ENCODE measurements at places on chromosomes 7 and 10. TPM values are rescaled to one million over a fixed set of nuclear protein-coding genes. Genes with fewer than 3 reads are reported as not detected.

FAM24B gene
- 5.4 TPM for total RNA-seq

FAM25A gene
- total RNA-seq: not detected

PPP1R3C gene
- total RNA-seq: 10.9 TPM

DNA sequence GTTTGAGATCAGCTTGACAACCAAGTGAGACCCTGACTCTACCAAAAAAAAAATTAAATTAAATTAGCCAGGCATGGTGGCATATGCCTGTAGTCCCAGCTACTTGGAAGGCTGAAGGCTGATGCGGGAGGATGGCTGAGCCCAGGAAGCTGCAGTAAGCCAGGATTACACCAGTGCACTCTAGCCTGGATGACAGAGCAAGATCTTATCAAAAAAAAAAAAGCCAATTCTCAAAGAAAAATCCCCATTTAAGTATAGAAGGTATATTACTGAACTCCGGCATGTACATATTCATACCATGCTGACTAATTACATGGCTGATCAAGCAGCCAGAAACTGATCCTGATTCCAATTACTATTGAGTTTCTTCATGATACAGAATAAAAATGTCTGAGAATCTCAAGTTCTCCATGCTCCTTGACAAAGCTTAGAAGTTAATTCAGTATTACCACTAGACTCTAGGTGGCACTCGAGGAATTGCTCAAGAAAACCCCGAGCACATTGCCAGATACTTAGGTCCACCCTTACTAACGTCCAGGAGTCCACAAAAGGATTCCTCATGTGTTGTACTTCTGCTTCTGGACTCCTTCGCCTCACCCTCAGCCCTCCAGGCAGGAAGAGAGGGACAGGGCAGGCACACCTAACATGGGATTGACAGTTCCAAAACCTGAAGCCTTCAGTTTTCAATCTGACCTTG is 148.9 kb downstream of the PARD3 start:
- DNase-seq: no peak

DNA sequence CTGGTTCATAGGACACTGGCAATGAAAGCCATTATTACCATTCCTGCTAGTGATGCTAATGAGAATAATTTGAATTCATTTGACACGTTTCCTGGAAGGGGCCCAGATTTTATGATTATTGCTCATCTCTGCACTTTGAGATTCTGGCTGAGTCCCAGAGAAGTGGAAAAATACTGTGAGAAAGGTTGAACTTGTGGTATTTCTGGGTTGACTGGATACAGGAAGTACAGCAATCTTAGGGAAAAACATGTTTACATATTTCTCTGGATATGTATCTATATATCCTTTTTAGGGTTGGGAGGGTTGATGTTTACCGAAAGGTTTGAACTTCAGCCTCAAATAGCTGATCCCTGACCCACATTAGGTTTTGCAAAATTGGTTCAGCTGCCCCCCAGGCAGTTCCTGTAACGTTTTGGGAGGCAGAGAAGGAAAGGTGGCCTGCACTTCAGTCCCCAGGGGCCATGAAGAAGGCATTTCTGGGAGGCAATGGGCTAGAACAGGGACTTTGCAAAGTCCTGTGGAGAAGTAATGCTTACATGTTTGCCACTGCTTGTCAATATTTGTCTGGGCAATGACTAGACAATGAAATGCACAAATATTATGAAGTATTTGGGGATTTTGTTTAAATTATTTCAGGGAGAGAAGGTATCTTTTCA is 253.7 kb upstream of the PITRM1 start:
- DNase-seq: no peak

DNA sequence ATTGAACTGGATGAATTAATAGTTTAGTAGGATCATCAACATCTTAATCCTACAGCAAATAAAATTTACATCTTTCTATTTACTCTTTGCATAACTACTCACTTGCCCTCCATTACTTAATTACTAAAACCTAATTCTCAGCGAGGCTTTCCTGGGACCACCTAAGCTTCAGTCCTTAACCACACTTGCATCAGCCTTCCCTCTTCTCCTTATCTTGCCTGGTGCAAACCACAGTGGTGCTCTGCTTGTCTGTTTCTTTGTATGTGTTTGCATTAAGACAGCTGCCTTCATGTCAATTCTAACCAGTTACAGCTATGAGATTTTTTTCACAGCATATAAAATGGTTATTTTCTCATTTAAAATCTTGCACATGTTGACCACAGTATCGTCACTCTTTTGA is 72.6 kb upstream of the ZNF92 start:
- no peak for DNase-seq

DNA sequence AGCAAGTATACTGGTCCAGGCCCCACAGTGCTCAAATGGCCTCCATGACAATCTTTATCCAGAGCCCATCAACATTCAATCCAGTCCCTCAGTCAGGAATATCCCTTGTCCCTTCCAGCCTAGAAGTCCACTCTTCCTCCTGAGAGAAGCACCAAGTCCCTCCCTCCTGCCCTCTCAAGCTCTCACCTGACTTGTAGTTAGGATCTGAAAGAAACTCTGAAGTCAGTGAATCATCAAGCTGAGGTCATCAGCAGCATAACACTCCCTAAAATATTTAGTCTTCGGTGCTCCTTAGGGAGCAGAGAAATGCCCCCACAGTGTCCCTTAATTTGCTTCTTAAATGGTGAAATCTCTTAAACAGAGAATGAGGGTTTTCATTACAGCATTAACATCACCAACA is 31.0 kb downstream of the GRM8 start:
- no peak for DNase-seq

DNA sequence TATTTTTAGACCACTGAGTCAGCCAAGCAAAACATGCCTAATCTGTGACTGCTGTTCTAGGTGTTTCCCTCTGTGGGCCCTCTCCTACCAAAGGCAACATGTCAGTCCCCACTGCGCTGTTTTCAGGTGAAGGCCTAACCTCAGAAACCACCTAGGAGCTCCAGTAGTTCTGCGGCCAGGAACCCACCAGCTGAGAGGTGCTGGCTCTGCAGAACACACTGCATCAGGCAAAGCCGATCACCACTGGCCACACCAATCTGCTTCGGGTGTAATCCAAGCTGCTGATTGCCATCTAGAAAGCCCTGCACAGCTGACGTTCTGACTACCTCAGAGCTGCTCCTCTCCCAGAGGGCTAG is 14.9 kb downstream of the CAMK2G start:
- DNase-seq: no peak

DNA sequence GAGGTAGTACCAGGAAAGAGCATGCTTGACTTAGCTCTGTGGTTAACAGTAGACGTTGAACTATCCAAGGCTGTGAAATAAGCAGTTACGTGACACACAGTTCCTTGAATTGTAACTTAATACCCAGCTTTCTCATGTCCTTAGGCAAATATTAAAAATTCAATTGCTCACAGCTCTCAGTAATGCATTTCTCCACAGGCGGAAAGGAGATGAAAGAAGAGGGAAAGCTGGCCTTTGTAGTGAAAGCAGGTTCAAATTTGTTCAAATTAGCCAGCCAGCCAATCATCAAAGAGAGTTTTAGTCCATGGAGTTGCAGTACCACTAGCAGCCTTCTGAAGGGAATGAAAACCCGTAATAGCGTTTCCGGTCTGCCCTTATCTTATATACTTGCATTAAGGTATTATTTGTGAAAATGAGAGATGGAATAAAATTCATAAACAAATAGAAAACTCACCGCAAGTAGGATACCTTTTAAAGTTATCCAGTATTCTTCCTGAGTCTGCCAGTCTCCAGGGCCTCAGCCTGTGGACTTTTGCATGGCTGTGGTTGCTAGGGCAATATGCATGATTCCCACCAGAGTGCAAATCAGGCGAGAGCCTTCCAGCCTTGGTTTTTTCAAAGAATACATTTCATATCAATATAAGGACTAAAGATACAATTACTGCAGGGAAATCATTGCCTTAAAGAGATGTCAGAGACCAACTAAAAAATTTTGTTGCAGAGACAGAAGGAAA is 795.5 kb downstream of the TNS3 start:
- DNase-seq: no peak

- DNase-seq: no peak
Measured at GRCh38 chr7:112101201-112101846, 104.9 kb downstream of the DOCK4 start.

DNA sequence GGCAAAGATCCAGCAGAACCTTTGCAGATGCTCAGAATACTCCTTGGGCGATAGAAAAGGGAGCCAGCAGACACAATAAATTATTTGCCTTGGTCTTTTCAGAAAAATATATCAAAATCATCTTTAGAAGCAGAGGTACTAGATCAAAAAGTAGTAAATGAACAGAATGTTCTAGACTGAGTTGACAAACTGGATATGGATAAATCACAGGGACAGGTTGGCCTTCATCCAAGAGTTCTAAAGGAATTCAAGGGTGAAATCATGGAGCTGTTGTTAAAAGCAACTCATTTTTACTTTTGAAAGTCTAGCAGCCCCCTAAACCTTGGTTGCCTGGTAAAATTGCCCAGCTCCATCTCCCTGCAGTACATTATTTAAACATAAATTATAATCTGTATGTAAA is 99.1 kb downstream of the PLCE1 start:
- no peak for DNase-seq

DNA sequence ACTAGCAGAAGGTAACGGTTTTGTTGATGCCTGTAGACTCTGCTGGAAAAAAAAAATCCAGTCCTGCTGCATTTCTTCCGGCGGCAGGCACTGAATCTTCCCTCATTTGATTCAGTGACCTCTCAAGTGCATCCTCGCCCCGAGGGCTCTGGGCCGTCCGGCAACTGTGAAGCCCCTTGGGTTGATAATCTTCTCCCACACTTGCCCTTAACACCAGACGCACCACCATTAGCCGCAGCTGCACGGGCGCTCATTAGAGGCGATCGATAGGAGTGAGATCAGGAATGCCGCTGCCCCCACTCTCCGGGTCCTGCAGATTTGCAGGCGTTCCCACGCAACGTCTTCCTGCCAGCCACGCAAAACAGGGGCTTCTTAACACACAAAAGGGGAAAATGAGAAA is 200.0 kb upstream of the MKI67 start:
- no peak for DNase-seq

DNA sequence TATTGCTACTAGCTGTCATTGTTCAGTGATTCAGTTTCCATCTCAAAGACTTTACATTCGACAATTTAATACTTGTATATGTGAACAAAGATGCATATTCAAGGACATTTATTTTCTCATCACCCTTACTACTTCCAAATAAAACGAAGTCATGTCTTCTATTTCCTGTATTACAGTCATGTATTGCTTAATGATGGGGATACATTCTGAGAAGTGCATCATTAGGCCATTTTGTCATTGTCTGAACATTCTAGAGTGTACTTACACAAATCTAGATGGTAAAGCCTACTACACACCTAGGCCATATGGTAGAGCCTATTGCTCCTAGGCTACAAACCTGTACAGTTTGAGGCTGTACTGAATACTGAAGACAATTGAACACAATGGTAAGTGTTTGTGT is 6.5 kb downstream of the C10orf95 start:
- no peak for DNase-seq

DNA sequence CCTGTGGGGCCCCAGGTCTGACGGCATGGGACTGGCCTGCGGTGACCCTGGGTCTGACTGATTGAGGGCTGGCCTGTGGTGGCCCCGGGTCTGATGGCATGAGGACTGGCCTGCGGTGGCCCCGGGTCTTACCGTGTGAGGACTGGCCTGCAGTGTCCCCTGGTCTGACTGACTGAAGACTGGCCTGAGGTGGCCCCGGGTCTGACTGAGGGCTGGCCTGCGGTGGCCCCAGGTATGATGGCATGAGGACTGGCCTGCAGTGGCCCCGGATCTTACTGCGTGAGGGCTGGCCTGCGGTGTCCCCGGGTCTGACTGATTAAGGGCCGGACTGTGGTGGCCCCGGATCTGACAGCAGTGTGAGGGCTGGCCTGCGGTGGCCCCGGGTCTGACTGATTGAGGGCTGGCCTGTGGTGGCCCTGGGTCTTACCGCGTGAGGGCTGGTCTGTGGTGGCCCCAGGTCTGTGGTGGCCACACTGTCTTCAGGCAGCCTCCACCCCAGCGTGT is 10.9 kb downstream of the JAKMIP3 start:
- no peak for DNase-seq

GRCh38 chr7:12557282-12557681 is 13.2 kb upstream of the SCIN start:
- DNase-seq: no peak

Measured in sciatic nerve (tissue), 2 donors.